ENCODE measurements at places on chromosomes 11 and 22.

GRCh38 chr11:134242376-134242775, 10.8 kb downstream of the THYN1 start:
- DNase-seq, result no peak

- DNase-seq, result no peak
These were observed 27.4 kb downstream of the IL18BP start for GRCh38 chr11:72026090-72026489.

DNA sequence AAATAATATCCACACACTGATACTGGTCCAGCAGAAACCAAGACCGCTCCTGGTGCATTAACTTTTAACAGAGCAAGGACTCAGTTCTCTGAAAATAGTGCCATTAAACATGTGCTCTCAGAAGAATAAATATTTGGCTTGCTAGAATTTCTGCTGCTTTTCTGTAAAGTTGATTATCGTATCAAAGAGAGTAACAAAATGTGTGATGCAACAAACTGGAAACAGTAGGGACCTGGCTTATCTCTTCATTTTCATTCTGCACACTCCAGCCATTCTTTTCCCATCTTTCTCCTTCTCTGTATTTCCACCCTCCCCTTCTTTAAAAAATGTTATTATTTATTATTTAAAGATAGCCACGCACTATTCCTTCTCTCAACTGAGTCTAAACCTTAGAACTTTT, 43.9 kb downstream of the WT1 start:
- no peak for DNase-seq

GRCh38 chr11:413120-414081, 1.4 kb downstream of the SIGIRR start:
- no peak for DNase-seq

- DNase-seq, result no peak
These were observed 68.9 kb upstream of the RTL6 start for GRCh38 chr22:44566911-44567310.

GRCh38 chr11:31089117-31089516, 280.4 kb downstream of the DCDC1 start:
- no peak for DNase-seq

DNA sequence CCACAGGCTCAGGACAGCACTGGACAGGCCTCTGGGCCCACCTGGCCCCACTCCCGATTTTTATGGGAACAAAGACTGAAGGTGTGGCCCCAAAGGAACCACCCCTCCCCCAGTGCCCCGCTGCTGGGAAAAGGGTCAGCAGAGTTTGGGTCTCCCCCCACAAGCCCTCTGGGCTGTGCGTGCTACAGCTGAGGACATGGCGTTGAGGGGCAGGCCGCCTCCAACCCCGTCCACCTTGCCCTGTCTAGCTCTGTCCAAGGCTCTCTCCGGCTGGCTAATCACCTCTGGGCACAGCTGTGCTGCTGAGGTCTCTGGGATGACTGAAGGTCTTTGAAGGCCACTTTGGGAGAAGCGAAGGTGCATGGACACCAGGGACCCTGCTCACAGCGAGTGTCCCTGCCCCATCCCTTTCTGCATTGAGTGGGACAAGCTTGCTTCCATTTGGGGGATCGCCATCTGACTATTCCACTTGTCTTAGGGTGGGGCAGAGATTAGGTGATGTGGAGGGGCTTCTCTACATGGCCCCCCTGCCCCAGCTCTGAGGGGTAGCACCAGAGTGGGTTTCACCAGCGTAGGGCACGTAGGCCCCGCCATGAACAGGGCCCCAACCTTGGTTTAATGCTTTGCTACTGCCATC, 6.5 kb downstream of the ASCL2 start:
- DNase-seq, result no peak

- DNase-seq, result no peak
These were observed 86.3 kb upstream of the CRYBB3 start for GRCh38 chr22:25113316-25113721.

GRCh38 chr11:37394236-37394870, 796.3 kb upstream of the RAG2 start:
- DNase-seq, result no peak

DNA sequence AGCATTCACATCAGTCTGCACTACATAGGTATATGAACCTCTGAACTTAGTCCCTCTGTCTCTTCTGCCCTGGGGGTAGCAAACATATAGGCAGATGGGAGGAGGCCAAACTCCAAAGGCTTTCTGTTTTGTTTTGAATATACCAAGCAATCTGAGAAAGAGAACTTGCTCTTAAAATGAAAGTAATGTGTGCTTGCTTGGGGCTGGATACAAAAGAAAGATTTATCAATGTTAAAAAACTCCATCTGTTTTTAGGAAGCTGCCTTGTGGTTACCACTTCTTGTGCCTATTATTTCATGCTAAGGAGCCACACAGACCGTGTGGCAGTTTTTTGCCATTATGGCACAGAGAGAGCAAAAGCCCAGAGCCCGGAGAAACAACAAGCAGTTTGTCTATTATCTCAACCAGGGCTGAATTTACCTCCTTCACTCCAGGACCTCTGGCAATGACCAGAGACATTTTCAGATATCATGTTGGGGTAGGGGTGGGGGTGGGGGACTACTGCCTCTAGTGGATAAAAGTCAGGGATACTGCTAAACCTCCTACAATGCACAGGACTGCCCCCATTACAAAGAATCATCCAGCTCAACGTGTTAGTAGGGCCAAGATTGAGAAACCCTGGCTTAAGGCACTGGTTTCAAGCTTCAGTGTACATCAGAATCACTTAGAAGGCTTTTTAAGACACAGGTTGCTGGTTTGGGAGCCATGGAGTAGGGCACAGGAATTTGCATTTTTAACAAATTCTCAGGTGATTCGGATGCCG, 124.2 kb downstream of the APIP start:
- DNase-seq, result no peak

- no peak for DNase-seq
These were observed 150.2 kb downstream of the ETS1 start for GRCh38 chr11:128437136-128437535.

- DNase-seq, result no peak
These were observed 638 bp downstream of the SAAL1 start for GRCh38 chr11:18105086-18105801.

DNA sequence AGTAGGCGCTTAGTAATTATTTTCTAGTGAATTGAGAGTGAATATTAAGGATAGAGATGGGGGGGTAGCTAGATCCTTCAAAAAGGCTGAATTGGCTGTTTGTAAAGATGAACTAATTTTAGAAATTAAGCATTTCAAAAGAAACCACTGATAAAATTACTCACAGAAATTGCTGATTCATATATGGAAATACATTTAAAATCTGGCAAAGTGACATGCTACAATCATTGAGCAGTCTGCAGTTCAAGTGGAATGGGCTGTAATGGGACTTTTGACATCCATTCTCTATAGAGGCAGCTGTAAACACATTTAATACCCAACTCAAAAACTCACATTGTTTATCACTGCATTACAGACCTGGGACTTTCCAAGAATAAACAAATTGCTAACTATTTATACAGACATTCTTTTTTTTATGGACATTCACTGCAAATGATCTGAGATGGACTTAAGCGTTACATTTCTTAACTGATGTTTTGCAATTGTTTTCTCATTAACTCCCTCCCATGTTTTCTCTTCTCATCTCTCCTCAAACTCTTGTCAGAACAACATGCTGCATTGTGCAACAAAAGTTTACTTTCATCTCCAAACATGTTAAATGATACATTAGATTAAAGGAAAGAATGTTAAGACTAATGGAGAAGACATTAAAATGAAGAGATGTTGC, 42.1 kb upstream of the MMP7 start:
- DNase-seq, result no peak

DNA sequence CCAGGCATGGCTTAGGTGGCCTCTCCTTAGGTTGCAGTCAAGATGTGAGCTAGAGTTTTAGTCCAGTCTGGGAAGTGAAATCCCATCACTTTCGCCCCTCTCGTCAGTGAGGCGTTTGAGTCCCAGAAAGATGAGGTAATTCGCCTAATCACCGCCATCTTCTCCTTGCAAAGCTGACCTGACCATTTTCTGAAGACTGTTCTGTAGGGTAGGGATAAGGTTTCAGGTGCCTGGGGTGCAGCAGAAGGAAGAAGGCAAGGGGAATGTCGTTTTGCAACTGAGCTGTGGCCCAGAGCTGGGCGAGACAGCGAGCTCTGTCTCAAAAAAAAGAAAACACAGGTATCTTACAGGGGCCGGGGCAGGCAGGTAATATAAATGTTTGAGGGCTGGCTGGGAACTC, 61.7 kb upstream of the CECR2 start:
- no peak for DNase-seq

GRCh38 chr22:20396639-20397038, 2.7 kb downstream of the ZNF74 start:
- DNase-seq, result peak; percentile 57

DNA sequence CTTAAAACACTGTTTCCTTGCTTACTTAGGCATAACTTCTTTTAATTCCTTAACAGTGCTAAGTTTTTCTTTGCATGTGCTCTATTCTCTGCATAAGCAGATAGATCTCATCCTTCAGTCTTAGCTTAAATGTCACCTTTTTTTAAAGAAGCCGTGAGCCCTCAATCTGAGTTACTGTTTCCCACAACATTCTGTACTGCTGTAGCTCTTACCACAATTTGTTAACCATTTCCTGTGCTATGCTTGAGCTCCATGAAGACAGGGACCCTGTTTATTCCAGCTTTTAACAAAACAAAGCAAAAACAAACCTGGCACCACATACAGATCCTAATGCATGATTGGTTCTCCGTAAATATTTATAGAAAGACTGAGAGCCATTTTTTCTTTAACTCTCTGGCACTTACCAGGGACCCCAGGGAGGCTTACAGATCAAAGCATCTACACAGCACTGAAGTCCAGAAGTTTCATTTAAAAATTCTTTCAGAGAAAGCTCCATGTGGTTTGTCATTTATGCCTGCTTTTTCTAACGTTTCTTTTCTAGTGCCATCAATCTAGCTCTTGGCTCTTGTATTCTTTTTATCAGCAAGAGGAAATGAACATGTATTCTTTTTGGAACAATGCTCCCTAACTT, 74.9 kb downstream of the DYNC2H1 start:
- DNase-seq, result no peak

- no peak for DNase-seq
These were observed 4.4 kb downstream of the TOLLIP start for GRCh38 chr11:1305063-1305495.

DNA sequence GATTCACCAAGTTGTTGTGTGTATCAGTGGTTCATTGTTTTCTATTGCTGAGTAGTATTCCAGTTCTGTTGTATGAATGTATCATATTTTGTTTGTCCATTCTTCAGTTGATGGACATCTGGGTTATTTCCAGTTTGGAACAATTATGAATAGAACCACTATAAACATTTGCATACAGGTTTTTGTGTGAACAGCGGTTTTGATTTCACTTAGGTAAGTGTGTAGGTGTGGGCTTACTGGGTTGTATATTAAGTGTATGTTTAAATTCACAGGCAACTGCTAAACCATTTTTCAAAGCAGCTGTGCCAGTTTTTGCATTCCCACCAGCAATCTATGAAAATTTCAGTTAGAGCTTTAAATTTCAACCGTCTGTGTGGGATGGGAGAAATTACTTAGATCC, 217.8 kb downstream of the NELL1 start:
- no peak for DNase-seq

- DNase-seq, result no peak
These were observed 23.9 kb downstream of the MYO7A start for GRCh38 chr11:77151804-77152509.

GRCh38 chr11:36620246-36620645, 22.2 kb upstream of the RAG2 start:
- DNase-seq, result no peak

- no peak for DNase-seq
These were observed at the start of gene GNAZ for GRCh38 chr22:23070418-23071229. Gene GNAZ, plus strand, starts transcription at chr22:23070519. Its CDS starts 25,177 bp downstream, at chr22:23095696.
